ENCODE measurements at places on chromosomes 4 and X.
A peak's percentile ranks its signal among the peaks of the same experiment; 100 is the strongest.

DNA sequence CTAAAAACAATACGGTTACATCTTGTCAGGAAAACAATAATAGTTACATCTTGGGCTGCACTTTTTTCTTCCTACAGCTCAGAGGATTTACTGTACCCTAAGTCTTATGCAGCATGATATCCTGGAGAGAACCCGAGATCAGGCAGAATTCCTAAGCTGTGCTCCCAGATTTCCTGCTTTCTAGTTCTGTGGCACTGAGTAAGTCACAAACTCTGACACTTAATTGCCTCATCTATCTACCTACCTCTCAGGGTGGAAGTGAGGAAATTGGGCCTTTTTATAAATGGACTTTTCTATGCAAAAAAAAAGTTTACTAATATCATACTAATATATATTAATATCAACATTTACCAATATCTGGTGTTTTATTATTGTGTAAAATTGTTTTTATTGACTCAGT lies 438.5 kb downstream of the INPP4B start:
- no peak for DNase-seq

DNA sequence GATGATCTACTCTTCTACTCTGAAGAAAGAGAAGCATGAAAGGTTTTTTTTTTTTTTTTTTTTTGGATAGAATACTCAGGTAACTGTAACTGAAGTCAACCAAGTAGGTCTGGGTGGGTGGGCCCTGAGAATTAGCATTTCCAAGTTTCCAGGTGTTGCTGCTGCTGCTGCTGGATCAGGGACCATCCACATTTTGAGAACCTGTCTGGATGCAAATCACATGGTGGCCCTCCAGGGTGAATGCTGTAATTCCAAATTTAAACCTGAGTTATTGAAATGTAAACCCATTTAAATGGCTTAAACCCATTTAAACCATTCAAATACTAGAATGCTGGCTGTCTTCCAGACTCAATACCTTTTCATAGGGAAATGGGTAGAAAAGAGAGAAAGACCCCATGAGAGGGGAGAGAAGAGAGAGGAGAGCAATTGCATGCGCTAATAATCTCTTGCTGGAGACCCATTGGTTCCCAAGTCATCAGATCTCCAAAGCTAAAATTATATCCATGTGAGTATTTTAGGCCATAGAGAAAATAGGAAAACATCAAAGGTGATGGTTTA lies 17.6 kb downstream of the SUPT20HL1 start:
- no peak for DNase-seq

DNA sequence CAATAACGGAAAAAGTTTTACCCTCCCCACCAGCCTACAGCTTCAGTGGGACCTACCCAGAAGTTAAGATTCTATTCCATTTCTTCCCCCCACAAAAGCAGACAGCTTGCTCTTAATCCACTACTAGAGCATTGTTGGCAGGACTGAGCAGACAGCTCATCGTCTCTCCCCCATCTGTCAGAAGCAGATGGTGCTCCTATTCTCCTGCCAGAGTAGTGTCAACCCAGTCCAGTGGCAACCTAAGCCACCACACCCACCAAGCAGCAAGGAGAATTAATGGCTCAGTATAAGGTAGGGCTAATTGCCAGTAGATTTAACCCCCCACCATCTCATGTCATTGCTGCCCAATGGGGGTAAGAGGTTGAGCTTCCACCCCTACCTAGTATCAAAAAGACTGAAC lies 62.0 kb downstream of the AWAT2 start:
- no peak for DNase-seq

DNA sequence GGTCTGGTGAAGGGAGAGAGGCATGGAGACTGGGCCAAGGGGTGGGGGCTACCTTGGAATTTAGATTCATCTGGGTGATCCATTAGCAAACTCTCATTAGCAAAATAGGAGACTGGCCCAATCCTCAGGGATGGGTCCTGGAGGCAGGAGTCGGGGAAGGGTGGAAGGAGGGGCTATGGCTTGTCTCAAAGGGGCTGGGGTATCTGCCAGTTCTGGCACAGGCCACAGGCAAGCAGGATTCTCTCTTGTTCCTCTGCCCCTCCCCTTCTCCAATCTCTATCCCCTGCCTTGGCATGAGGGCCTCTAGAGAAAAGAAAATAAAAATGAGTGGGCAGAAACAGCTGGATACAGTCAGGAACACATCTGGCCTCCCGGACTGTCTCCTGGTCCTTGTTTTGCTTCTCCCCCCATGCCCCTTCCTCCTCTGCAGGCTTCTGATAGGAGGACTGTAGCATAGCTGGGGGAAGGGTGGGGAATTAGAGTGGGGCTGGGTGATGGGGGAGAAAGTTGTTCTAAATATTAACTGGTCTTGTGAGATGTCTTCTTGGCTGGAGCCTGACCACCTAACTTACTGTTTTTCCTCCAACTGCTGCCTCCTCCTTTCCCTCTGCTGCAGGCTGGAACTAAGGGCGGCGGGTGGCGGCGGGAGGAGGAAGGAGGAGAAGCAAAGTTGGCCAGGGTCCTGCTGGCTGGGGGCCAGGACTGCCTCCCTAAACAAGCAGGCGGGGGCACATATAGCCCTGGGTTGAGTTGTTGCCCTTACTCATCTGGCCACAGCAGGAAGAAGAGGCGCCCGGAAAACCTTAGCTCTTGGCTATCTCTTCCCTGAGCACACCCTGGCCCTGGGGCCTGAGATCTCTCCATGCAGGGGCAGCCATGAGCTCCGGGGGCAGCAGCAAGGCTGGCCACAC lies 53.3 kb upstream of the LAS1L start:
- no peak for DNase-seq

DNA sequence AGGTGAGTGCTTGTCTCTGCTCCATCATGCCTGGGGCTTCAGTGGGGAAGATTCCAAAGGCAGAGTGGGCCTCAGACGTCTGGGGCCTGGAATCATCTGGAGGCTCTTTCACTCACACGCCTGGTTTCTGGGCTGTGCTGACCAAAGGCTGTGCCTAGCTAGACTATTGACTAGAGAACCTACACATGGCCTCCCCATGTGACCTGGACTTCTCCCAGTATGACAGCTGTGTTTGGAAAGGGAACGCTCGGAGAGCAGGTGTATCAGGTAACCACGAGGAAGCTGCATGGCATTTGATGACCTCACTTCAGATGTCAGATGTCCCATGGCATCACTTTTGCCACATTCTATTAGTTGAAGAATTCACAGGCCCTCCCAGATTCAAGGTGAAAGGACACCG lies 51.0 kb downstream of the ADGRL3 start:
- DNase-seq, result no peak

DNA sequence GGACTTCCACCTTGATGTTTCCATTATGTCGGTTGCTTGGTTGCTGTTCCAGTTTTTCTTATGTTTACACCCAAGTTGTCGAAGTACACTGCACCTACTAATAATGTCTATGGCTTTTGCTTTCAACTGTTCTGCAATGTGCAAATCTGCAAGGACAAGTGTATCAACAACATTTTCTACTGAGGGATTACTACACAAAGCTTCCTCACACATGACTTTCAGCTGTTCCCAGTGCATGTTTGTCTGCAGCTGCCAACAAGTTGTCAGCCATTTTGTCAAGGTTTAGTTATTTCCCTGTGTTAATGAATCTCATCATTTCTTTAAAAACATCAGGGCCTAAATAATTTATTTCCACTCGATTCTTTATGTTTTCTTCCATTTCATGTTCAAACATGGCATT lies 45.4 kb upstream of the UGT2A3 start:
- no peak for DNase-seq

- peak; percentile 29 for DNase-seq
Observed at GRCh38 chr4:169345316-169345721, 74.6 kb upstream of the SH3RF1 start.

- no peak for DNase-seq
Observed at GRCh38 chr4:53804719-53805118, 213.4 kb upstream of the LNX1 start.

- DNase-seq, result no peak
Observed at GRCh38 chr4:113878668-113879067, 100.8 kb downstream of the ARSJ start.

GRCh38 chrX:20980426-20980825 lies 393.8 kb upstream of the CNKSR2 start:
- no peak for DNase-seq

- peak; percentile 9 for DNase-seq
Observed at GRCh38 chr4:110091434-110092140, 106.8 kb downstream of the ELOVL6 start.

- DNase-seq, result no peak
Observed at GRCh38 chr4:128286474-128287058, 1.0 kb downstream of the PGRMC2 start.

- DNase-seq, result no peak
Observed at GRCh38 chr4:150769845-150770244, 187.9 kb downstream of the MAB21L2 start.

- DNase-seq, result no peak
Observed at GRCh38 chrX:43166874-43167273, 388.9 kb upstream of the PPP1R2C start.

GRCh38 chr4:56976837-56977320 lies 527 bp downstream of the NOA1 start:
- DNase-seq, result no peak

DNA sequence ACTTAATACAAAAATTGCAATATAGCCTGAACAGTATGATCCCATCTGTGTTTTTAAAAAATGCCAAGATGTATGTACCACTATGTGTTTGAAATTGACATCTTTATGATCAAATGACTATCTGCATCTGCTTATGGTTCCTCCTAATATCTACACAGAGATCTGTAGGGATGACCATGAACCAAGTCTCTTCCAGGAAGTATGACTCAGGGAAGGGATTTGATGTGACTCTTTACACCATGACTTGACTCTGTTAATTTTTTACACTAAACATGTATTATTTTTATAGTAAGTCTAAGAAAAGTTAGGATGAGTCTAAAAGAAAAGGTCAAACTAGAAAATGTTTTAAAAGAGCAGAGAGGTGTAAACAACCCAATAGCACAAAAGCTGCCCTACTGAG lies 164.0 kb downstream of the SH3KBP1 start:
- DNase-seq, result no peak

- no peak for DNase-seq
Observed at GRCh38 chrX:143634309-143634662, 1.6 kb downstream of the SLITRK4 start.

DNA sequence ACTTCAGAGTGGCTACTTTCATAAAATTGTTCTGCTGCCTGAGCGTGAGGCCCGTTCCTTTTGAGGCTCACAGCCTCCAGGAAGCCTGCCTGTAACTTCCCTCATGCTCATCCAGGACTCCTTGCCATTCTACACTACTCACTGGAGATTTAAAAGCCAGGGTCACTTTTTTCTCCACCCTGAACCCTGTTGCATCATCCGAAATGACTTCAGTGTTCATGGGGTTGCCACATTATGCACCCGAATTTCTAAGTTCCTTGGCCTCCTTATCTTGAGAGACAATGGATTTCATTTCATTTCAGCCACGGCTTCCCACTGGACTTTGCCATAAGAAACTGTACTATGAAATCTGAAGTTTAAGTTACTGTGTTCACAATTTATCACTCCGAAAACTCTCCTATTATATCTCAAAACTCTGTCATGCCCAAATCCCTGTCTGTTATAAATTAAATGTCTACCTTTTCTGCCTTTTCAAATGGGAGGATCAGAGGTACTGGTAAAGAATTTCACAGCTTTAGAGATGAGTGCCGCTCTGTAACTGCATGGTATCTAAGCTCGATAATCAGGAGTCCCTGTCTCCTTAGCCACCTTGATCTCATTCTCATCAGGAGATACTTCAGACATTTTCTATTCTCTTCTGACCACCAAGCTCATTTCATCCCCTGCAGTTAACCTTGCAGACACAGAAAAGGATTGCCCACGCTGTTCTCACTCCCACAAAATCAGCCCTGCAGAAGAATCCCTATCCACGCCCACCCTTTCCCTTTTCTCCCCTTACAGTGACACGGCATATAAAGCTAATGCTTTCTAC lies 59.9 kb downstream of the TRIML1 start:
- DNase-seq, result no peak

- DNase-seq, result no peak
Observed at GRCh38 chr4:79958466-79959264, 114.4 kb downstream of the ANTXR2 start.

- DNase-seq, result no peak
Observed at GRCh38 chr4:141759796-141760425, 123.5 kb downstream of the IL15 start.

DNA sequence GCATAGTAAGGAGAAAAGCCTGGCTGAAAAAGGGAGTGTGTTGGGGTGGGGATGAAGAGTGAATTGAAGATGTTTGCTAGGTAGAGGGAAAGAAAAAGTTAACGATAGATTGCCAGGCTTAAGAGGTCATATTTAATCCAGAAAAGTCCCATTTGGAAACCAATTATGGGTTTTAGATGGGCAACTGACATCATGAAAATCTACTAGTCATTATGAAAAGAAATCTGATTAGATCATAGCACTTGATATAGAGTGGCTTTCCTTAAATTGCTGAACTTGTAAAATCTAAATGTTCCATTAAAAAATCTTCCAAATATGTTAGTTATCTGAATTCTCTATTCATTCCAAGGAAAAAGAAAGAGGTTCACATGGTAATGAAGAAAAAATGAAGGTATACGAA lies 37.5 kb upstream of the IL21 start:
- no peak for DNase-seq

- DNase-seq, result no peak
Observed at GRCh38 chr4:66805582-66805981, 739.7 kb downstream of the CENPC start.

DNA sequence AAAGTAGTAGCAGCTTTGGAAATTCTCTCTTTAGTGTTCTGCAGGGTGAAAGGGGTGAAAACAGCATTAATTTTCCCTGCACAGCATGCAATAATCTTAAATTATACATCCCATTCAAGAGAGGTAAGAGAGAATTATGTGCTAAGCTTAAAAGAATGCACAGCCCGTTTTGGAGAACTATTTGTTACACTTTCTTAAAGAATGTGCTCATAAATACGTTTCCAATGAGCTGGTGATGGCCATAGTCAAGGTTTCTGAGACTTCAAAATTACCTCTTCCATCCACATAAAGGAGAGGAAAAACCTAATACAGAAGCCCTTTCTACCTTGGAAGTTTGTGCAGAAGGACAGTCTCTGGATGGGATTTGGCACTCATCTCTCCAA lies 766.7 kb upstream of the TENM3 start:
- DNase-seq, result no peak

DNA sequence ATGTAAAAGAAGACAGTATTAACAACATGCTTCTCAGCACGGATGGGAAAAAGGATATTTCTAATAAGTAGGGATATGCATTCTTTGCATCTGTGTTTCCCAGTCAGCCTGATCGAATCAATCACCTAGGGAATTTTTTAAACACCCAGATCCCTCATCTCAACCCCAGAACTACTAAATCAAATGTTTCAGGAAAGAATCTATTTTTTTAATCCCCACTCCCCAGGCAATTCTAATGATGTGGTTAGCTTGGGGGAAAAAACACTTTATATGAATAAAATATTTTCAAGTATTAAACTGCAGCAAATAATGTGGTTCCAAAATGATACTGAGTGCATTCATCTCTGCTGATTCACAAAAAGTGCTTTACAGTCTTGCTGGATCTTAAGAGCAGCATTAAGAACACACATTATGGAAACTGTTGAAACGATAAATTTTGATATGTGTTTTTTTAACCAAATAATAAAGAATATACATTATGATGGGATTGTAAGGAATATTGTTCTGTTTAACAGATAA lies 68.7 kb upstream of the GUCY1A1 start:
- DNase-seq, result no peak

All from HFF-Myc (cell line).